ENCODE measurements at places on chromosomes 5 and 9.

GRCh38 chr5:29498412-29498811 lies 1695.1 kb upstream of the CDH6 start:
- no peak for DNase-seq

- no peak for DNase-seq
These were observed 556.8 kb upstream of the DMAC1 start for GRCh38 chr9:8356406-8356805.

- no peak for DNase-seq
These were observed 52.1 kb downstream of the CTNND2 start for GRCh38 chr5:11851965-11852716.

DNA sequence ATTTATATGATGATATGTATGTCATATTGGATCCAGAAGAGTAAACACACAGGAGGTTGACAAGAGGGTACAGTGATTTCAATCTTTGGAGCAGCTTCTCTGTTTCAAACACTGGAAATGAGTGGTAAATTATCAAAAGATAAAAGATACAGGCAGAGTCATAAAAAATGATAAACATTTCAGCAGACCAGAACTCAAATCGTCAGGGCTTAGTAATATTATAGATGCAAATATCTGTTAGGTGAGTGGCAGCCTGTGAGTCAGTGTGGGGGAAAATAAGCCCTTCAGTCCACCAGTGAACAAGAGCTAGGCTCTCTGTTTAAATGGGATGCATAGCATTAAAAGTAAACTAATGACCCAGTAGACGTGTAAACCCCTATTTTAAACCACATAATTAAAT lies 1378.1 kb downstream of the EFNA5 start:
- no peak for DNase-seq

DNA sequence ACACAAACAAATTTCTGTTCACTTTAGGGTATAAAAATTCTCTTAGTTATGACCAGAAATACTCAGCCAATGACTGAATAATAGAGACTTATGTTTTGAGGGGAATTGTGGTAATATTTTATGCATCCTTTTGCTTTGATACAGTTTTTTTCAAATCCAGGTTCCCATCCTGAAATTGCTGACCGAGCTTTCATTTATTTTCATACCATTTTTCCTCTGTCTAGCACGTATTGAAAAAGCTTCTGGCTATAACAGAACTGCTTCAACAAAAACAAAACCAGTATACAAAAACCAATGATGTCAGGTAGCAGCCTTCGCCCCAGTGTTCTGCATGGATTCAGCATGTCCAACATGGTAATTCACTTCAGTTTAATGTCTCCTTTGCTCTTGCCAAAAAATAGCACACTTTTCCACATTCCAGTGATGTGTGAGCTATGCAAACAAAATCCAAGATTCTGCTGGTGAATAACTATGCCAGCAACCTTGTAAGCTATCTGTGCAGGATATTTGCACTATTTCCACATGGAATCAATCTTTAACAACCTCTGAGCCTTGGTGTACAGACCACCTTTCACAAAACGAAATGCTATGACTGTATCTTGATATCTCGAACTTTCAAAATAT lies 22.0 kb downstream of the CCNH start:
- no peak for DNase-seq

Measured in ascending aorta (tissue), 2 donors.